Cortex of kidney (tissue), 1 donor: ENCODE measurements at places on chromosomes 5 and 9.

DNA sequence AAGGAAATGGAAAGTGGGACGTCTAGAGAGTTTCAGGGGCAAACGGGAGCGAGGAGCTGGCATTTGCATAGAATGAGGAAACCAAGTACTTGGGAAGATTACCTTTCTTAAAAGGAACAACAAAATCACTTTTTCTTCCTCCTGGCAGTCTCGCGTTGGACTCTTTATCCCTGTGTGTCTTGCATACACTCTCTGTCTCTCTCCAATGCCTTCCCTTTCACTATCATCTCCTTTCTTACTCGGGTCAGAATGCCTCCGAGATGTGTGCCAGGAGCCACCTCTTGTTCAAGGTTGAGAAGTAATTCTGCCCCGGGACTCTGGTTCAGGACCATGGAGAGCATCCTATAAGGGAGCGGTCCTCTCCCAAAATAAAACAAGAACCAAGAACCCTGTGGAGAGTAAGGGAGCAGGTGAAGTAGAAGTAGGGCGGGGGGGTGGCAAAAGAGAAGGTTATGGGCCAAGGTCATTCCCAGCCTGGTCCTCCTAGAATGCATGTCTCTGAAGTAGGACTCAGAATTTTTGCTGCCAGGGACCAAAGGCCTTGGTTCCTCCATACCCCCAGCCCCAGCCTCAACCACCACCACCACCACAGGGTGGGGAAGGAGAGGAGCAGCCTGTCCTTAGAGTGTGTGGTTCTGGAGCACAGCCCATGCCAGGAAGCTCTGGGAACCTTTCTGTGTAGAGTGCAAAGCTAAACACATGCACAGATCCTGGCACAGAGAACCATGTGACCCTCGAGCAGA, 72.1 kb upstream of the ARAP3 start:
- DNase-seq: no peak

DNA sequence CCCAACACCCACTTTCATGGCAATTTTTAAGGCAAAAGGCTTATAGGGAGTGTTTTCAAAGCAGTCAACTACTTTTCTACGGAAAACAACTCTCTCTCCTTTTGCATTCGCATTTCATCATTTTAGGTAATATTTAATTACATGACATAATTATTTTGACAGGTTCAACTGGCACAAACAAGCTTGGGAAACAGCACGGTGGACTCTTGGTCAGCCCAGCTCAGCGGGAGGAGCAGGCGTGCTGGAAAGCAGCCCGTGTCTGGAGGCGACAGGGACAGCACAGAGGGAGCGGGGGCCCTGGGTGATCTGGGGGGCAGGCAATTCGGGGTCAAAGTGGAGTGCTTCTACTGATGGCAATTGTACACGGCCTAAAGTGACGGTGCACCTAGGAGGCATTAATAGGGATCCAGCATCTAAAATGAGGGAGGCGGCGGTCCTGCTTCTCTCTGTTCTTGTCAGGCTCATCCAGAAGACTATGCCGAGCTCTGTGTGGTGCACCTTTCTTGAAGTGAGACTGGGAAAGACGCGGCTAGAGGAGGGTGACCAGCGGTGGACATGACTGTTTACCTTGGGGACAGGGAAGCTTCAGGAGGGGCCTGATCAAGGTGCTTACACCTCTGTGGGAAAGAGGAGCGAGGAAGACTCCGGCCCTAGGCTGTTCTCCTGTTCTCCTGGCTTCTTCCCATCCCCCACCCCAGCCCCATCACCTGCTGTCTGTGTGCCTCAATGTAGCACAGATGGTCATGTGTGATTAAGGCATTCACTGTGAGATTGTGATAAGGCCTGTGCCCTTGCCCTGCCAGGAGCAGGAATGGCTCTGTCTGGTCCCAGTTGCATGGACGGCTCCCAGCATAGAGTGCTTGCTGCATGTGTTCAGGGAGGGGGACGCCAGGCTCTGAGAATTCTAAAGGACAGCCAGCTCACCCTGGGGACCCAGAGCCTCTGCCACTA, 3.4 kb downstream of the MYMK start:
- no peak for DNase-seq

DNA sequence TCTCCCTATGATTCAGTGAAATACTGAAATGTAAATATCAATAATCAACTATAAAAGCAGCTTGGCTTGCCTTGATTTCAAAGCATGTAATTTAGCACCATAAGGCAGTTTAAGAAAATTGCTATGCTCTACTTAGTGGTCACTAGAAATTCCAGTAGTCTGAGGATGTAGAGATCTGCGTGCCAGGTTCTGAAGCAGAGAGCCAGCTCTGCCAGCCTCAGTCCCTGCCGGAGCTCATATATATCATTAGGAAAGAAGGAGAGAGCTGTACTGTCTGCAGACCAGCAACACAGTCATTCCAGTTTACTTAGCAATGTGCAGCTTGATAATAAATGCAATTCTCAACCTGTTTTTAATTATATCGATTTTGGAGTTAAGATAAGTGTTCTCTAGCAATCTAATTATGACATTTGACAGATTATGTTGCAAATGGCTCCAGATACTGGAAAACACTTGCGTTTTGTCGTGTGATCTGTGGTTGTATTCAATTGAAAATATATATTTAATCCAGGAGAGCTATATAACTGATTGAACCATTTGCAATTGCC, 540.5 kb downstream of the CTNND2 start:
- DNase-seq: no peak

GRCh38 chr5:121432-121831, 29.5 kb downstream of the PLEKHG4B start:
- DNase-seq: no peak

DNA sequence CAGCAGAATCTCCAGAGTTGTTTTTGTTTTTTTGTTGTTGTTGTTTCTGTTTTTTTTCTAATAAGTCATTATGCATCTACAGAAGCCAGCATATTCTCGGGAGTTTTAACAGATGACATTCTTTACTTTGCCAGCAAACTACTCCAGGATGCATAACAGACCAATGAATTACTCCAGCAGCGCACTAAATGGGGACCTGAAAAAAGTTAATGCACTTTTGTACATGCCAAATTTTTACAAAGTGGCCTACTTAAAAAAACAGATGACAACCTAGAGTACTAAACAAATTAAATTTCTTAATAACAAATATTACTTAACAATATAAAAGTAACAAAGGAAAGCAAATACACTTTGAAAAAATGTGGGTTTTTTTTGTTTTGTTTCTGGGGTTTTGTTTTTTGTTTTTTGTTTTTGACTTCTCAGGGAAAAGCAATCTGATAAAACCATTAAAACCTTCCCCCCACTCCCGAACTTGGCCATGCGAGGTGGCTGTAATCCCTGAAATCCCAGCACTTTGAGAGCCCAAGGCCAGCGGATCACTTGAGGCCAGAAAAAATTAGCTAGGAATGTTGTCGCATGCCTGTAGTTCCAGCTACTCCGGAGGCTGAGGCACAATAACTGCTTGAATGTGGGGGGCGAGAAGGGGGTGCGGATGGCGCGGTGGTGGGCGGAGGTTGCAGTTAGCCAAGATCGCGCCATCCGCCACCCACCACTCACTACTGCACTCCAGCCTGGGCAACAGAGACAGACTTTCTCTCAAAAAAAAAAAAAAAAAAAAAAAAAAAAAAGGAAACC, 352.4 kb downstream of the CETN3 start:
- no peak for DNase-seq
